Left ventricle myocardium inferior (tissue), 1 donor: ENCODE measurements at places on chromosomes 11 and 22.

GRCh38 chr22:39463931-39464390 is 7.1 kb downstream of the MGAT3 start:
- H3K27me3 ChIP-seq: peaks cover 4% of the 10 kb centered on the region
- H3K36me3 ChIP-seq: no peaks in the 10 kb centered on the region
- no peak overlapping the region for H3K4me3 ChIP-seq
- H3K27ac ChIP-seq: peak overlapping the region; percentile 89
- DNase-seq: no peak
- peaks cover 77% of the 10 kb centered on the region for H3K4me1 ChIP-seq

- no peak overlapping the region for H3K4me3 ChIP-seq
- peaks cover 4% of the 10 kb centered on the region for H3K27me3 ChIP-seq
- peaks cover 42% of the 10 kb centered on the region for H3K36me3 ChIP-seq
- no peak overlapping the region for H3K27ac ChIP-seq
- H3K4me1 ChIP-seq: peaks cover 54% of the 10 kb centered on the region
These were observed 6.7 kb downstream of the SLC15A3 start for GRCh38 chr11:60945295-60945667.

GRCh38 chr11:94549146-94549545 is 5.4 kb downstream of the FUT4 start:
- no peaks in the 10 kb centered on the region for H3K36me3 ChIP-seq
- H3K27me3 ChIP-seq: no peaks in the 10 kb centered on the region
- no peak overlapping the region for H3K27ac ChIP-seq
- peaks cover 52% of the 10 kb centered on the region for H3K4me1 ChIP-seq

DNA sequence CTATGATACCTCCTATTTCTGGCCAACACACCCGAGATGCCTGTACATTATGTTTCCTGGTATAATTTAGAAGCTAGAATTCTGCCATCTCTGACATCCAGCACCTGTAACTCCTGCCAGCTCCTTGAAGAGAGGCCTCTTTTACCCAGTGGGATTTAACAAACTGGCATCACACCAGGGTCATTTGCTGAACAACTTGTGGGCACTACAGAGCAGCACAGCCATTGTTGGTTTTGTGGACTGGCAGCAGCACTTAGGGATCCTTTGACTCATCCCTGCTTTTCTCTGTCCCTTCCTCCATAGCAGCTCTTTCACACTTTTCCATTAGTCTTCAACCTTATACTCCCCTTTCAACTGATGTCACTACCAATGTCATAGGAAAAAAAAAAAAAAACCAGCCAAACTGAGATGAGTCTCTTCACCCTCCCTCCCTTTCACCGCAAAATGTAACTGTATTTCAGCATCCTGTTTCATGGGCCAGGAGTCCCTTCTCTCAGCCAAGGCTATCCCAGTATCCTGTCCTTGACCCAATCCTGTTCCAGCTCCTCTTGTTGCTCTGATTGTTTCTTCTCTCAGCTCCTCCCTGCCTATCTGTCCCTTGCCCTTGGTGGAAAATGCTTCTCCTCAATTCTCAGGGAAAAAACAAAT is 68.7 kb downstream of the PPFIBP2 start:
- no peaks in the 10 kb centered on the region for H3K27me3 ChIP-seq
- no peak overlapping the region for H3K4me3 ChIP-seq
- no peaks in the 10 kb centered on the region for H3K36me3 ChIP-seq
- no peak for DNase-seq
- peaks cover 74% of the 10 kb centered on the region for H3K4me1 ChIP-seq

DNA sequence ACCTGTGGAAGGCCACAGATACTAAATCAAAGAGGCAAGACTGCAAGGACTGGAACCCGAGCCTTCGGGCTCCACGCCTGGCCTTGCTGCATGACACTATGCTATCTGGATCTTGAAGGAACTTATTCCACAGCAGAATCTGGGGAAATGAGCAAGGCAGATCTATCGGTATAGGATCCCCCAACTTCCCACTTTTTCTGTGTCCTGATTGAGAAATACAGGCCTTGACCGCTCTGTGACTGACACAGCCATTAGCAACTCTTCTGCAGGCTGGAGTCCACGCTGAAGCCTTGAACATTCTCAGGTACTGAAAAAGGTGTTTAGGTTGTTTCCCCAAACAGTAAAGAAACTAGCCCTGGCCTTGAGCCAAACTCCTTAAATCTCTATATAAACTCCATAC is 241.2 kb upstream of the NARS2 start:
- no peaks in the 10 kb centered on the region for H3K36me3 ChIP-seq
- H3K27me3 ChIP-seq: no peaks in the 10 kb centered on the region
- no peak for DNase-seq
- H3K4me3 ChIP-seq: no peak overlapping the region
- H3K4me1 ChIP-seq: peaks cover 2% of the 10 kb centered on the region

- DNase-seq: peak; percentile 85
- H3K27ac ChIP-seq: peak overlapping the region; percentile 88
- no peaks in the 10 kb centered on the region for H3K27me3 ChIP-seq
These were observed 18.5 kb upstream of the CBX7 start for GRCh38 chr22:39170825-39171622.
